ENCODE measurements at places on chromosomes 12 and 14.

- no peak for DNase-seq
These were observed 13.1 kb downstream of the EMP1 start for GRCh38 chr12:13209436-13210235.

DNA sequence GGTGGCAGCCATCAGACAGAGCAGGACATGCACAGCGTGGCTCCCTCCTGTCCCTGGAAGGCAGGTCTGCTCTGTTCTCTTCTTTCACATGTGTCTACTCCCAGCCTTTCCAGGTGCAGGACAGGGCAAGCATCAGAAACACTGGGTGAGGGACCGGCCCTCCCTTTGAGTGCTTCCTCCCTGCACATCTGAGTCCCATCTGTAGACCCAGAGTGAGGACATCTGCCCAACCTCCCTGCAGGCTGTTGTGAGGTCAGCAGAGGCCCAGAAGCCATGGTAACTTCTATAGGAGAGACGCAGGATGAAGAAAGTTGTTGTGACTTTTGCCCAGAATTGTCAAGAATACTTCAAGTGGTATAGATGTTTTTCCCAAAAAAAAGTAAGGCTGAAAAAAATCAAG, 282.7 kb downstream of the CACNA1C start:
- no peak for DNase-seq

DNA sequence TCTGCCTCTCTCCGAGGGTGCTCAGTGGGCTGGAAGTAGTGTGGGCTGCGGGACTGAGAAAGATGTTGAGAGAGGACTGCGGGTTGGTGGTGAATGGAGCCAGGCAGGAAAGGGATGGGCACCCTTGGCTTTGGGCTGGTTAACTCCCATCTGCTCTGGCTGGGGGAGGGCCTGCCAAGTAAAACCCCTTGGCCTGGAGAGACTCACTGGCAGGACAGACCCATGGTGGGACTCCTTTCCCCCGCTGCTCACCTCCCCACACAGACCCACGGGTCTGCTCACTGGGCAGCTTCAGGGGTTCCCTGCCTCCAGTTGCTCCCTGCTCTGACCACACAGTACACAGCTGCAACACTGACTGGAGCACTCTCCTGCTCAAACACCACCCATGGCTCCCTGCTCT, 54.1 kb downstream of the KRT80 start:
- DNase-seq: no peak

- no peak for DNase-seq
These were observed 65.3 kb upstream of the RASSF3 start for GRCh38 chr12:64545081-64545382.

- peak; percentile 88 for DNase-seq
These were observed at the start of gene ACTR10 for GRCh38 chr14:58199726-58200479. ACTR10 (plus strand) TSS chr14:58200149; CDS start chr14:58200218, 69 bp downstream.
